ENCODE measurements at places on chromosomes 5 and 9. TPM values are rescaled to one million over a fixed set of nuclear protein-coding genes. Genes with fewer than 3 reads are reported as not detected.

LRSAM1 gene
- total RNA-seq: 14.8 TPM

ENC1 gene
- 46.4 TPM for total RNA-seq

STXBP1 gene
- total RNA-seq: 15.2 TPM

PLEKHG4B gene
- total RNA-seq: 6.0 TPM

REEP5 gene
- total RNA-seq: 36.8 TPM

SLC1A1 gene
- total RNA-seq: 1.3 TPM

BHMT2 gene
- 3.0 TPM for total RNA-seq

- no peak for DNase-seq
Observed at GRCh38 chr9:68749579-68750159, 44.6 kb downstream of the PIP5K1B start.

- no peak for DNase-seq
Observed at GRCh38 chr5:179274321-179275315, 70.6 kb downstream of the ADAMTS2 start.

DNA sequence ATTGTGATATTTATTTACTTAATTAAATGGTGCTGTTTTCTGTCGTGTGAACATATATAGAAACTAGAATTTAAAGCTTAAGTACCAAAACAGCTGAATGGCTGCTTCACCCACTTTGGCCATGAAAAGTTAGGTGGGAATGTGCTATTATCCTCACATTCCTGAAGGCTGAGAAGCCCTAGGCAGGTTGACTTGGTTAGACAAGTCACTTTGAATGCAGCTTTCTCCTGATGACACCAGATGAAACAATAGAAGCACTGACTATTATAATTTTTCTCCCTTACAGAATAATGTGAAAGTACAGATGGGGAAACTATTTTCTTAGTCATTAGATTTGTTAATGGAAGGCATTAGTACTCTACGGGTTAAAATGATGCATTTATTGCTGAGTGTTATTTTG lies 65.1 kb upstream of the C5orf46 start:
- DNase-seq: no peak

- peak; percentile 87 for DNase-seq
Observed at GRCh38 chr5:3715062-3715461, 119.4 kb downstream of the IRX1 start.

GRCh38 chr9:95499046-95499676 lies 17.6 kb downstream of the PTCH1 start:
- DNase-seq: no peak

DNA sequence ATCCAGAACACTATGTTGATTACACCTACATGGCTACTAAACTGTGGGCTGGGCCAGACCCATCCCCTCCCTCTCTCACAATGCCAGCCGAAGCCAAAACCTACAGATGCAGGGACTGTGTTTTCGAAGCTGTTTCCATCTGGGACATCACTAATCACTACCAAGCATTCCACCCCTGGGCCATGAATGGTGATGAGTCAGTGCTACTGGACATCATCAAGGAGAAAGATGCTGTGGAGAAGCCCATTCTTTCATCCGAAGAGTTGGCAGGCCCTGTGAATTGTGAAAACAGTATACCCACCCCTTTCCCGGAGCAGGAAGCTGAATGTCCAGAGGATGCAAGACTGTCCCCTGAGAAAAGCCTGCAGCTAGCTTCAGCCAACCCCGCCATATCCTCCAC lies 65.0 kb downstream of the ZNF462 start:
- no peak for DNase-seq

DNA sequence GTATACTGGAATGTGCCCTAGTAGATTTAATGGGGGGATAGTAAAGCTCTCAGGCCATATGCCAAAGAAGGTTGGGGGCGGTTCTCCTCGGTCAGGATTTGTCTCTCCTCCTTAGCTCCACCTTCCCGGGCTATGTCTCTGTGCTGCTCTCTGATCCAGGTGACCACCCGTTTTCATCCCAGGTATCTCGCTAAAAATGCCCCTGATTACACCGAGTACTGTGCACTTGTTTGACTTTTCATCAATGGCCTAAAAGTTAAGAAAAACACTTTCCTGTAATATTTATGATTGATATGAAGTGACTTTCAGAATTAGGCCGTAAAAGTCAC lies 724 bp downstream of the NDUFS6 start:
- DNase-seq: no peak

- peak; percentile 59 for DNase-seq
Observed at GRCh38 chr5:157511651-157512644, 51.9 kb downstream of the NIPAL4 start.

DNA sequence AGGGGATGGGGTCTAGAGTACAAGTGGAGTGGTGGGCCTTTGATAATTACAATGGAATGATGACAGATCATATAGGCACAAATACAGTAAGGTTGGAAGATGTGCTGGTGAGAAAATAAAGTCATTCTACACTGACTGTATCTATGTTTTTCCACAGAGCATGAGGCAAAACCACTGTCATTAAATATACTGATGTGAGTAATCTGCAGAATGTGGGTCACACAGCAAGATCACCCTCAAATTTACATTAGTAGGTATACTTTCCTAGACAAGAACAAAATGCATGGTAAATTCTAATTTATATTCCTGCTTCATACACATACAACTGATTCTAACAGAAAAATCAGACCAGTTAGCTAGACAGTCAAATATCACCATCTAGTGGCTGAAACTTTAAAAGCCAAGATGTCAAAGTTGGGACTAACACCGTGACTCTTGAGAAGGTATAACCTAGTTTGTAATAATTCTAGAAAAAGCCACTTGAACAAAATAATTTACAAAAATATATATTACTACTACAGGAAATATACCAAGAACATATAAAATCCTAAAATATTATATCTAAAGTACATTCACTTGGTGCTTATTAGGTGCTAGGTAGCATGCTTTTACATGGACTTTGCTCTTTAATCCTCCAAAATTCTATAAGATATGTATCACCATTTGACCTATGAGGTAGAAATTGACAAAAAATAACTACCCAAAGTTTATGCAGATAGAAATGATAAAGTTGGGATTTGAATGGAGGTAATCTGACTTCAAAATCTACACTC lies 19.5 kb downstream of the TTC33 start:
- peak; percentile 31 for DNase-seq

- no peak for DNase-seq
Observed at GRCh38 chr9:89442501-89442978, 55.4 kb downstream of the SEMA4D start.

GRCh38 chr5:176823869-176824412 lies 13.6 kb downstream of the UNC5A start:
- DNase-seq: no peak

DNA sequence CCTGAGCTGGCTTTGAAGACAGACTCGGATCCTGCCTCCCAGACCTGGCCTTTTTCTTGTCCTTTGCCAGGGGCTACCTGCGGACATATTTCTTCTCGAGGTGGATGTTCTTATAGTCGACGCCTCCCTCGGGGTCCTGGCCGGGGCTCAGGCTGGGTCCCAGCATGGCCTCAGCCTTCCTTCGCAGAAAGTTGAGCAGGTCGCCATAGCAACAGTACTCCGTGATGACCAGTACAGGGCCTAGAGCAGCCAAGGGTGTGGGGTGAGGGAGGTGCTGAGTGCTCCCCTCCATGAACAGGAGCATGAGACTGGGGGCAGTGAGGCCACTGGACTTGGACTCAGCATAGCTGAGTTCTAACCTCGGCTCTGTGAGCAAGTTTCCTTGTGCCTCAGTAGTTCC lies 26.7 kb downstream of the CSF1R start:
- DNase-seq: no peak

- peak; percentile 57 for DNase-seq
Observed at GRCh38 chr5:54520438-54520846, 2.9 kb downstream of the SNX18 start.

- no peak for DNase-seq
Observed at GRCh38 chr5:171307789-171308452, 1.1 kb upstream of the TLX3 start.

DNA sequence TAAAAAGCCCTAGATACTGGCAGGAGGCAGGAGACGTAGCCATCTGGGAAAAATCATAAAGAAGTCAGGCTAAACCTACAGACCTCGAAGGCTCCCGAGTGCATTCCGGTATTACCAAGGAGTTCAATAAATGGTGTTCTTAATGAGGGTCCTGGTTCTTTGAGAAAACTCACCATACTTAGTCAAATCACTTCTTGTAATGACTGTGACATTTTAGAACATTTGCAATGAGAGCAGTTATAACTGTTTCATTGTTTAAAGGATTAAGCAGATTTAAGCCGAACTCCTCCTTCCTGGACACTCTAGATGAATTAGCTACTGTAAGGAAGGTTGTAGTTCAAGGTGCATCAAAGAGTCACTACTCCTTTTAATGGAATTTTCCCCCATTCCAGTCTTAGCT lies 67.8 kb downstream of the EFNA5 start:
- DNase-seq: no peak

DNA sequence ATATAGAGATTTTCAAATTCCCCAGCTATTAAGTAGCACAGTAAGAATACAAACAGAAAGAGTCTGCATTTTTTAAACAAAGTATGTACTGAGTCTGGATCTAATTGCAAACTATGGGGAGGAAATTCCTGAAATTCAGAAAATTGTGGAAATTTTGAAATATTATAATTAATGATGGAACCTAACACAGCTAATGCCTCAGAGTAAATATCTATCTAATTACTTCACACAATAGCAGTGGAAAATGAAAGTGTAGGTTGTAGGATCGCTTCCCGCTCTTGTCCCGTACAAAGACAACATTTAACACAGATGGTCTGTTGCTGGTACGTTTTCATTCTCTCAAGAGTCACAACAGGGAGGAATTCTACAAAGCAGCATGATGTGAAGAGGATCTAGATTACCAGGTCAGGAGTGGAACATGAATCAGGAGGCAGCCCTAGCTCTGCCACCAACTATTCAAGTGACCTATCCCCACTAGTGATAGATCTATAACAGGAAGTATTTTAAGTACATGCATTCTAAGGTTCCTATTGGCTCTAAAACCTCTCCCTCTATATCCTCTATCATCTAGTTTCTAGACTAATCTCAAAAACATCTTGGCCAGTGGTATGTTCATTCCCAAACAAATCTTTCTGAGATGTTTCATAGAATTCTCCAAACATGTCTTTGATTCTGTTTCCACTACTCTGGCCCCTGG lies 58.9 kb upstream of the GRAMD2B start:
- DNase-seq: no peak

GRCh38 chr5:24353611-24354010 lies 291.2 kb downstream of the CDH10 start:
- DNase-seq: no peak

DNA sequence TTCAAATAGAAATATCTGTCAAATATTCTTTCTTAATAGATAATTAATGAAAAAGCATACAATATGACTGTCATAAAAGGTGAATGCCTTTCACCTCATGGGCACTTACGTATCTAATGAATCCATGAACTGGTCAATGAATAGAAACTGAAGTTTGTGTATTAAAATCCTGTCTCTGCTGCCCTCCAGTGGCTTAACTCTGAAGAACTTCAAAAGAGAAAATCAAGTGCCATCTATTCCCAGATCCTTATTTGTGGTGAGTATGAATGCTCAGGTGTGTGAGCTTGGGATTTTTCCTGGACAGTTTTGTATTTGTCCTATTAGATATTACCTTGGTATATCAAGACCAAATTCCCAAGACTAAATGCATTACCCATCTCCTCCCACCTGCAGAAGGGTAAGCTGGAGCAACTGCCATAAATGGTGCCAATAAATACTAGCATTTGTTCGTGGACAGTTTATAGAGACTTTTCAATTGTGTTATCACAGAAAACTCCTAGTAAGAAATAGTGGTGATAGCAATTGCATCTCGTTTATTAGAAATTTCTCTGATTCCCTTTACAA lies 44.0 kb upstream of the SVEP1 start:
- DNase-seq: peak; percentile 56
